ENCODE measurements at places on chromosomes 7 and 10.

DNA sequence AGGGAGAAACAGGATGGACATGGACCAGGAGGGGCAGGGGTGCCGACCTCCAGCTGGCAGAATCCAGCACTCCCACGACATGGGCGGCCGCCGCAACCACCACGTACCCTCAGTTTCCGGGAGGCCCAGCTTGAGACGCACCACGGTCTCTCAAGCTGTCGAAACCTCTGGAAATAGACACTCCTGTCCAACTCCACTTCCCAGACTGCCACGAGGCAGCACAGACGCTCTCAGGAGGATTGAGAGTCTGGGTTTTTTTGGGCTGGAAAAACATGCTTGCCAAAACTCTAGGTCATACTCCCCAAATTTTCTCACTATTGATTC, 37.9 kb upstream of the PDGFA start:
- no peak for DNase-seq

DNA sequence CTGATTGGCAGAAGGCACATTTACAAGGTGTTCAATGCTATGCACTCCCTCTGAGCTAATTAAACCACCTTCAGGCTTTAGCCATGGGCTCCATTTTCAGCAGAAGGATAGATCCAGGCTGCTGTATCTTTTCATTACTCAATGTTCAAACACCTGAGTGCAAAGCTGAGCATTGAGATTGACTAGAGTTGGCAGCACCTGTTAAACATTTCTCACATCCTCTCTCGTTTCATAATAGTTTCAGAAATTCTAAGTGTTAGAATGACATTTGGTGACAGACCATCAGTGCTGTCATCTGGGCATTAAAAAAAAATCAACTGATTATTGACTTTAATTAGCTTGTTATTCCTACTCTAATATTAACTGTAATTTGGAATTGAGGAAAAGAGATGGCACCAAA, 187.1 kb upstream of the SEMA3E start:
- no peak for DNase-seq

- DNase-seq, result no peak
These were observed 295.3 kb downstream of the SKIDA1 start for GRCh38 chr10:21230219-21230618.

DNA sequence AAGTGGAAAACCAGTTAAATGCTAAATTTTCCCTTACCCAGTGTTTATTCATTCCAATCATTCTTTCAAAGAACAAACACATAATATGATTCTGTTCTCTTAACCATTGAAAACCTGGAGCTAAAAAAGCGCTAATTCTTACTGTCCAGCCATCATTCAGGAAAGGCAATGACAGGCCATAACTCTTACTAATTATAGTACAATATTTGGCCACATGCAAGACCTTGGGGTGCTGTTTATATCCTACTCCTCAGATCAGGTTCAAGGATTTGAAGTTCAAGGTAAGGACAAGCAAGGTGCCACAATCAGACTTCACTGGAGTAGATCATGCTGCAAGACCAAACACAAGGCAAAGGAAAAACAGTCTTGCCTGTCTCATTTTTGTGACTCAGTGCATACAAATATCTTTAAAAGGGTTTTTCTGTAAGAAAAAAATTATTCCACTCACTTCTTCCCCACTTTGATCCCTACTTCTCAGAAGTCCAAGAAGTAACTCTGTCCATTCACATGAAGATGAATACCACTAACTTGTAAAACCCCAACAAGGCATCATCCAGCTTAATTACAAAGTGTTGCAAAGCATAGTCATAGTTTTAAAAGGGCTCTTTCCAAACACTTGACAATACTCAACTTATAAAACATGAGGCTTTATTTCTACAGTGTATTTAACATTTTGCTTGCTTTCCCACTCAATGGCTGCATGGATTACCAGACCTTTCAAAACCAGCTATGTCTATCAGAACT, 153.0 kb downstream of the DOCK4 start:
- no peak for DNase-seq

DNA sequence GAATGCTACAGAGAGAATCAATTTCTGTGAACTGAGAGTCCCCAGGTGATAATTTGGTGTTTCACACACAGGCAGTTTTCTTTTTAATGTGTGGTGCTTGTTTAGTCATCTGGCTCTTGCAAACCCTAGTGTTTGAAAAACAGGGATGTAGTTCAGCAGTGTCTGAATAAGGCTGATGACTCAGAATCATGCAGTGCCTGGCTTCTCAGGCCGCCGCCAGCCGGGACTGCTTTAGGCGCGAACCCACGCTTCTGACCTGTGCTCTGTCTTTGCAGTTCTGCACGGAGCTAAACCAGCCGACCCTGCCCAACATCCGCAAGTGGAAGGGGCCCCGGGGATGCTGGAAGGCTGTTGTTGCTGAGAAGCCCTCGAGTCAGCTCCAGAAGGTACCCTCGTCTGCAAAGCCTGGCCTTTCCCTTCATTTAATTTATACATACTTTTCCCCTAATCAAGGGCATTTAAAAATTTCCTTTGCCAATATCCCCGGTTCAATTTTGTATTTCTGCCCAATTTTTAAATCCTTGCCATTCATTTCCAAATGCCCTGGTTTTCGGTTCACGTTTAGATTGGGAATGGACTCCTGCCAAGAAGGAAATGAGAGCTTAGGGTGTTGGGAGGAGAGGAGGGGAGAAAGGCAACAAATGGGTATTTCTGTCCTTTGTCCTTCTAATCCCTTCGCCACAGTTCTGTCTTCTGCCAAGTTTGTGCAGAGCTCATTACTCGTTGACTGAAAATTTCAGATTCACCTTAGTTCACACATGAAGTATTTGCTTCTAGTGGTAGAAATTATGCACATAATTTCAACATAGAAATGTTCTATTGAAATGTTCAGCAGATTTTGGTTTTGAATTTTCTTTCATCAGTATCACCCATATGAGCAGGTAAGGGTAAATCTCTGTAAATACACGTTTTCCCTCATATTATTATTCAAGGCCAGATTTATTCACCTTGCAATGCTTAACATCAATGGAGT, 108.5 kb upstream of the ANLN start:
- peak; percentile 81 for DNase-seq

DNA sequence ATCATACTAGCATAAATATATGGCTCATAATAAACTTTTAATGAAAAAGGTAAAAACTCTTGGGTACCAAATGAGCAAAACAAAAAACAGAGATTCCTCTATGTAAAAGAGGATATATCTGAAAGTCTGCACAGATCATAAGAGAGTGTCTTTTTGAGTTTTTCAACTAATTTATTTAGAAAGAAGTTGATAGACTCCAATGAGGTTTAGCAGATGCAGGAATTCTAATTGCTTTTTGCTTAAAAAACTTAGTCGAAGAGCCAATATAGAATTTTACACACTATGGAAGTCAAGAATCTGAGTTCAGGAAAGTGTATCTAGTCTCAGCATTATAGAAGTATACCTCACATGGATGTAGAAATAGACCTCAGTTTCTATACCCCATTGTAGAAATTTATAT, 3.4 kb upstream of the MLLT10 start:
- no peak for DNase-seq

GRCh38 chr7:37068902-37069301, 344.6 kb upstream of the AOAH start:
- DNase-seq, result no peak

- no peak for DNase-seq
These were observed 101.0 kb upstream of the MACROH2A2 start for GRCh38 chr10:69951658-69952057.

DNA sequence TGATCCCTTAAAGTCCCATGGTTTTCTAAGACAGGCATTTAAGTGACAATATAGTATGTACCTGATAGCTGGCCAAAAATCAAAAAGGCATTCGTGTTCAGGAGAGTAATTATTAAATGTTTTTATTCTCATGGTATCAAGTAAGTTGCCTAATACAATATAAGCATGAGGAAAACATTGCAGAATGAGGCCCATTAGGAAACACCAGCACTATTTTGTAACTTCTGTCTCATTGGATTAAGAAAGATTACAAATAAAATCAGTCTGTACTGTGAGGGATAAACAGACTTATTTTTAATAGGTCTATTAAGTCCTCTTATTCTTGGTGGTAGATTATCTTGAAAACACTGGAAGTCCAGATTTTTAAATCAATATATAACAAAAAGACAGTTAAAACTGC, 110.1 kb downstream of the SNX13 start:
- no peak for DNase-seq

DNA sequence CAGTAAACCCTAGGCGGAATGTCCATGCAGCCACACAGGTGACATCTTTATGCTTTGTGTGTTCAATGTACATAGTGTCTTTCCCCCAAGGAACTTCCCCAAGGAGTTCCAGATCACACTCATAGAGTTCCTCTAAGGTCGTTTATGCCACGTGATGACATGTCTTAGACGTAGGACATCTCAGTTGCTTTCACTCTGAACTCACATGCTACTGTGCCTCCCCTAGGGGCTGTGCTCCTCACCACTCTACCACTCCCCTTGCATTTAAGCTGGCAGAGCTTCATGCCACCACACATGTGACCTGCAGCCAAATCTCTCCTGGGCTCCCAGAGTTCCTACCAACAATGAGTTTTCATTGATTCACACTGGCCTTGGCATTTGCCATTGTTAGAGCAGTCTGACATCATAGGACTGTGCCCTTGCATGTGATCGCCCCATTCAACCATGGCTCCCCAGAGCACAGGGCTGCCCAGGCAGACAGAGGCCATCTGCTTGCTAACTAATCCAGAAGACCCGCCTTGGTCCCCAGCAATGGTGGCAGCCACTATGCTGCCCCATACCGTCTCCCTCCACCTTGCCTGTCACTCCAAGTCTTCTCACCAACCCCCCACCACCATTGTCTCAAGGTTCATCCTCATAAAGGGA, 95.3 kb upstream of the MACROH2A2 start:
- DNase-seq, result peak; percentile 19

DNA sequence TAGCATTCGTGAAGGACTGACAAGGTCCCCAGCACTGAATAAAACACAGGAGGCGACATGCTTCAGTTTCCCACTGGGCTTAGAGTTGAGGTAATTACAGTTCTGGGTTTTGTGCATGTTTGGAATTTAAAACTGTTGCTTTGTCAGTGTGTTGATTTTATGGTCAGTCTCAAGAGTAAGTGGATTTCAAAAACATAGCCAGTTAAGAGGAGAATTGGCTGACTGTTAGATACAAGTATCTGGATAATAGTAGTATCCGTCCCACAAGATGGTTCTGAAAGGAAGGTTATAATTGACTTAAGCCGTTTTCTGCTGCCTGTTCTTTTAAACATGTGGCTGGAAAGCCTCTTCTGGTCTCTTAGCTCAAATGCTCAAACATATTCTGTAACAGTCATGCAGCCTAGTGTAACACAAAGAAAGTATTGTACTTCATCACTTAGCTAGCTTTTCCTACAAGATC, 170.9 kb downstream of the POLR1F start:
- no peak for DNase-seq

GRCh38 chr7:110987127-110987693, 103.7 kb upstream of the LRRN3 start:
- DNase-seq, result no peak

GRCh38 chr10:99461230-99461629, 30.8 kb upstream of the GOT1 start:
- no peak for DNase-seq

DNA sequence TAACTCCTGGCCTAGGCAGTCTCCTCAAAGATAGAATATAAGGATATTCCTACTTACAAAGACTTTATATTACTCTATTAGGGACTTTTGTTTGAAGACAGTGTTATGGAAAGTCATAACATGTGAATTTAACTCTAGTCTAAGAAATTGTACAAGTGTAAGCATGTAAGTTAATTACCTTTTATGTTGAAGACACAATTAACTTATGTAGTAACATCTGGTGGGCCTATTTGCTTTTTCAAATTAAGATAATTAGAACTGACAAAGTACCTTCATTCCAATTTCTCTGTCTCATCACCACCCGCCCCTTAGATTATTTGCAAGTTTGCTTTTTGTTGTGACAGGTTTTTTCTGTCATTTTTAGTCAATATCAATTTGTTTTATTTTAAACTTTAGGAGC, 126.0 kb upstream of the THSD7A start:
- no peak for DNase-seq

DNA sequence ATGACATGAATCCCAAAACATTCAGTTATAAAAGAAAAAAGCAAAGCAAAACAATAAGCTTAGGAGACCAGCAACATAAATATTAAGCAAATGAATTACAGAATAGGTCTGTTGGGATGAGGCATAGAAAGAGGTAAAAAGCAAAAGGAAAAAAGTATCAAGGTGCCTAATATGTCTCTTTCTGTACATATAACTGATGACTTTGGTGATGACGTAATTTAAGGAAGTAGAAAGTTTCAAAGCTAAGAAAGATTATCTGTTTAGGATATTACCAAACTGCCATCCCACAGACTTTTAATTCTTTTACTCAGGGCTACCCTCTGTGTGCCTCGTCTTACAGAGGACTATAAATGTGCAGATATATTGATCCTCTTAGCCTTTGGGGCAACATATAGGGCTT, 1066.5 kb downstream of the SORCS3 start:
- no peak for DNase-seq

DNA sequence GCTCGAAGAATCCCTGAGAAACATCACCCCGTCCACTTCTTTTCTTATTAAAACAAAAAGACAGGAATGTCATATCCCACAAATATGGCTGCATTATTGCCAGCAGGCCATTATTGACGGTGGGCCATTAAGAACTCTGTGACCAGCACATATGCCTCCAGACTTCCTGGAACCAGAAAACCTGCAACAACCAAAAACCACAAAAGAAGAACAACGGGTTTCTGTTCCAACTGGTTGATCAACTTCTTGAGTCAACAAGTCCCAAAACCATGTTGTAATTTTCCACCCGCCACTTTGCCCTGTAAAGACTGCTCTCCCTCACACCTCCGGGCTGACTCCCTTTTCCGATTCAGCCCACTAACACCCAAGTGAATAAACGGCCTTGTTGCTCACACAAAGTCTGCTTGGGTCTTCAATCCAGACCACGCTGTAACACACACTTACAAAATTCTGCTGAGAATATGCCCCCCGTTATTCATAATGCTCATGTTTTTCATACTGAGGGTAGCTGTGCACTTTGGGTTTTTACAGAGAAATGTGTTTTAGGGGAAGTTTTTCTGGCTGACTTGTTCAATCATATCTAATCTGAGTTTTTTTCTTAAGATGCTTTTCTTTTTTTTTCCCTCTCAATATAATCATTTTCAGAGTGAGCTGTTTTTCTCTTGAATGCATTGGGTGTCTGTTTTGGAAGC, 20.7 kb downstream of the ZNF107 start:
- DNase-seq, result no peak

DNA sequence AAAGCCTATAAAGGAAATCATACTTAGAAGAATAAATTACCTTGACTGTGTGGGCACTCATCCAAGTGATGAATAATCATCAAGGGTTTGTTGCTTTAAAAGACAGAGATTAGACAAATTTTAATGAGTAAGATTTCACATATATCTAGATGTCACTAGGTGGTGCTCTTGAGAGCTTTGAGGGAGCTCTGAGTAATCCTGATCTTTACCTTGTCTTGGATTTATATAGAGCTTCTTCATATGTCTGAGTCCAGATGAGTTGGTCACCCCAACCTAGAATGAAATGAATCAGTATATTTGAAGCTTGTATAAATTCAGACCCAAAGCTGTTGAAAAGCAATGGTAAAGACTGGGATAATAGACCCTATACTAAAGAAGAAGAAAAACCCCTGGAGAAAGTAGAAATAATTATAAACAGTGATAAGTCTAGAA, 3.7 kb downstream of the AGR2 start:
- DNase-seq, result no peak
